ENCODE measurements at places on chromosomes 6 and 20.

DNA sequence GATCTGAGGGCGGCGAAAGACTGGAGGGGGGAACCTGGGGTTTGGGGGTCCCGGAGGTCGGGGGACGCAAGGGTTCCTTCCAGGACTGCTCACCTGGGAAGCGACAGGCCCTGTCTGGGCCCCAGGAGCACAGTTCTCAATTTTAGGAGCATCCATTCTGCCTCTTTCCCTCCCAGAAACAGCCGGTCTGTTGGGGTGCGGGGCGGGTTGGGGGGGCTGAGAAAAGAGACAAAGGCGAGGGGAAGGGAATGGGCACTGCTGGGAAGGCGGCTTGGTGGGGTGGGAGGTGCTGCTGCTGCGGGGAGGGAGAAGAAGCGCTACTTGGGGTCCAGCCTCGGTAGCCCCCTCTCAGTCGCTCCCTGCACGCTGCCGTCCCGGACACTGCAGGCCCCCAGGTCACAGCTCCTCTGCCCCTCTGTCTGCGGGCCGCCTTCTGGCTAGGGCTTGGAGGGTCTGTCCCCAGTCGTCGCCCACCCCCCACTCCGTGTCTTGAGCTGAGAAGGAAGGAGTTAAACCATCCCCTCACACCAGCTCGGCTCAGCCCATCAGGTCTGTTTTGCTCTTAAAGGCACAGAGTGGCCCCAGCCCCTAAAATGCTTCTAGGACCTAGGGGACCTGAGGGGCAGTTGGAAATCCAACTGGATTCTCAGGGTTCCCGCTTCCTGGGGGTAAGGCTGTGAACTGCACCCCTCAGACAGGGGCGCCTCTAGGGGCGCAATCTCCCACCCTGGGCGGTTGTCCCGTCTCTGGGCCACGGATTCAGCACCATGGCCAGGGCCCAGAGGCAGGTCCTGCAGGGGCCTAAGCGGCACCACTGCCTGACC lies 690 bp downstream of the GDAP1L1 start:
- DNase-seq: no peak

DNA sequence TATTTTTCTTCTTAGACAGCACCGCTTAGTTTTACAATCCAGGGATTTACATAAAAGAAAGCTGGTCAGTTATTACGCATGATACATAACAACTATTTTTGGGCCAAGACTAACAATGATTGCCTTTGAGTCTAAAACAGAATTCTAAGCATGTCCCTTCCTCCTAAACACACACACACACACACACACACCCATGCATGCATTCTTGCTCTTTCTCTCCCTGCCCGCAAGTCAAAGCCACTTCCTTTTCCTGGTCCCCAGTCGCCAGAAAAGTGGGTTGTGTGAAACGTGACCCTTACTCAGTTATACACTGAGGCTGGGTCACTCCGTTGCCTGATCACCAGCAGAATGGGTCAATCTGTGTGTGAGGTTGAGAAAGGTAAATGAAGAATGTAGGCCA lies 31.4 kb downstream of the FYN start:
- no peak for DNase-seq

DNA sequence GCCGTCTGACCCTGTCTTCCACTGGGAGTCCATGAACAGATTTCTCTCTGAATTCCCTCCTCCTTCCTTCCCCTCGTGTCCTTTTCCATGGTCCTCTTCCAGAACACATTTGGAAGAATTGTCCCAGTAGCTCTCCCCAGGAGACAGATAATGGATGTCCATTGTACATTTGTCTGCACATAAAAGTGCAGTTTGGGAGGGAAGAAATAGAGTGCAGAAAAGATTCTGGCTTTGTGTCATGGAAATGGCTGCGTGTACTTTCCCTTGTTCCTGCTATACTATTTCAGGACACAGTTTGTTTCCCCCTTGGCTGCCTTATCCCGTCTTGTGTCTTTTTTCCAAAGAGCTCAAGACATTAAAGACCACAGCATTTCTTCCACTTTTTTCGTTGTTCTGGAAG lies 127.6 kb downstream of the SYNDIG1 start:
- no peak for DNase-seq

- no peak for DNase-seq
Observed at GRCh38 chr6:82554666-82555065, 191.0 kb downstream of the TPBG start.

DNA sequence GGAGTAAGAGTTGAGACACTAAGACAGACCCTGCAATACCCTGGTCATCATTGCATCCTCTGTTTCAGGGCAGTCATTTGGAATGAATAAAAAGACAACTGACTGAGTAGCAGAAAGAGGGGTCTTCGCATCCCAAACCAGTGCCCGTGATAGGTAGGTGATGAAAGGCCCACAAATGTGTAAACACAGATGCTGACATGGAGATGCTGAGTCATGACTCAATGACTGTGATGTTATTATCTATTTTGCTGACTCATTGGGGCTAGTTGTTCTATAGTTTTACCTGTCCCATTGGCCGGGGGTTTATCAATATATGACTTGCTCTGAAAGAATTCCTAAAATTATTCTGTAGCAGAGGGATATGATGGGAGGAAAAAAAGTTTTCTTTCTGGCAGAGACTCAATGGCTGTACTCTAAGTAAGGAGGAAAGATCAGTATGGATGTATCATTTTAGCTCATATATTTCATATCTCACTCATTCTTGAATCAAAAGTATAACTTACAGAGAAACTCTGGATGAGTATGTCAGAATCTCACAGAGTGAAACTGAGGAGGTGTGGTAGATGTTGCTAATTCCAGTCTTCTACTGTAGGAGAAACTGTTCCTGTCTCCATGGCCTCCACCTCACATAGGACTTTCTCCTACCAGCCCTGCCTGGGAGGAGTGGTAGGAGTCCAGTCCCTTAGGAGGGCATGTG lies 119.9 kb upstream of the PREP start:
- no peak for DNase-seq

DNA sequence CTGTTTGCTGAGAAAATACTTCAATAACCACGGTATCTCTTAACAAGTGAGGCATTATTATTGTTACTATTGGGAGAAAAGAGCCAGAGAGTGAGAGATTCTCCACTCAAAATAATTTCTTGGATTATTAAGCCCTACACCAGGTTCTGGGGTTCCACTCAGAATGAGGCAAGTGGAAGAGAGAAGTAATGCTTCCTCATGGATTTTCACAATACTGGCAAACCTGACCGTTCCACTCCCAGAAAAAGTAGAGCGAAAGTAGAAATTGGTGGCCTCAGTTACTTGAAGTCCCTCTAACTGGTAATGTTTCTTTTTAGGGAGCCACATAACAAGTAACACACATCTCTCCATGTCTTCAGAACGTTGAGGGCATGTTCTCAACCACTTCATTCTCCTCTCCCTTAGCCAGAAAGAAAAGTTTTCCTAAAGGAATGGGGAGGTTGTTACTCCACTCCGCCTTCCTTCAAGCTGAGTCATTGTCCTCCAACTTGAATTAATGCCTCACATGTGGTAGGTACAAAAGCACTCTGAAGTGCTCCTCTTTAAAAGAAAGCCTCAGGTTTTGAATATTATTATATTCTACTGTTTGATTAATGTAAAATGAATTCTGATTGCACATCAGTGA lies 1.9 kb downstream of the BAG2 start:
- DNase-seq: no peak

GRCh38 chr20:2421247-2421646 lies 40.5 kb downstream of the TGM6 start:
- no peak for DNase-seq

DNA sequence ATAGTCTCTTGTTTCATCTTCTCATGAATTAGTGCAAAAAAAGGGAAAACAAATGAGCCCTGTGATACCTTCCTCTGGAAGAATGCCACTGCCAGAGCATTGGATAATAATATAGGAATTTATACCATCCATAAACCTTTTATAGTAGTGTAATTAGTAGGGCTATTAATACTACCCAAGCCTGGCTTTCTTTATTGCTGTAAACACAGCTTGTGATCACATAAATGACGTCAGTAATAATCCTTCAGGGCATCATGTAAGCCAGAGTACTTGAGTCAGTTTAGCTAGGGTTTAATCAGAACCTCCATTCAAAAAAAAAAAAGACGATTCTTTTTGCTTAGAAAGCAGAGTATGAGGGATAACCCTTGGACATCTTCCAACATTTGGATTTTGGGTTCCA lies 264.8 kb downstream of the SLC35F1 start:
- no peak for DNase-seq

GRCh38 chr6:109239160-109239559 lies 143.1 kb downstream of the CD164 start:
- DNase-seq: no peak

Data from stimulated activated CD8-positive, alpha-beta memory T cell treated with anti-CD3 and anti-CD28 coated beads, Interleukin-7, amount 100 ng/mL, for 24 hours (primary cell).